ENCODE measurements at places on chromosomes 3 and 15. TPM values are rescaled to one million over a fixed set of nuclear protein-coding genes. Genes with fewer than 3 reads are reported as not detected.

- DNase-seq: no peak
These were observed 28.6 kb downstream of the MAP2K1 start for GRCh38 chr15:66415360-66415759.

TPRG1 gene
- total RNA-seq: 2.4 TPM

- no peak for DNase-seq
These were observed 298.1 kb upstream of the THBS1 start for GRCh38 chr15:39282663-39283208.

GRCh38 chr15:89656116-89656815 is 999 bp upstream of the KIF7 start:
- no peak for DNase-seq

MESP1 gene
- 1.3 TPM for total RNA-seq

DNA sequence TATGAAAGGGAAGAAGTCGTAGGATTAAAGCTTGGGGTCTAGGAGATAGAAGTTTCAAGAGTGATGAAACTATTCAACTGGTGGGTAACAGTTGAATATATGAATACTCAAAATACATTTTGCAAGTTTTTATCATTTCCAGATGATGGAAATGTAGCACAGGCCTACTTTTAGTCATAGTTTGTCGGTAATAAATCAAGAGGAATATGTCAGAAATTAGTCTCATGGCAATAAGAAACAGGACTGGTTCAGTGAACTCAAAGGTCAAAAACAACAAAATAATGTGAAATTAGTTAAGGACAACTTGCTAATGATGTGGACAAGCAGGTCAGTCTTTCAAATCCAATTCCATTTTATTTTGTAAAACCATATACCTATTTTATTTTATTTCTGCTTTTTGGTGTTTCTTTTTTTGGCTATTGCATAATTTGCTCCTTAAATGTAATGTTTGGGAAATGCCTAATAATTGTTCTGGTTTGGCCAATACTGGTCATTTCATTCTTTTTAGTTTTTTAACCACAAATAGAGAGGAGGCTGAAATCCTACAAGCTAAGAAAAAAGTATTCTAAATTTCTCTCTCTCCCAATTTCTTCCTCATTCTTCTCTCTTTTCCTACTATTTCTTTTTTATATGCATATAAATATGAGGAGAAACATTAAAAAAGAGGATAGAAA is 195.2 kb upstream of the ARHGEF26 start:
- DNase-seq: no peak

- no peak for DNase-seq
These were observed 35.4 kb downstream of the SAXO2 start for GRCh38 chr15:82298032-82298431.

- DNase-seq: no peak
These were observed 10.9 kb downstream of the ATG7 start for GRCh38 chr3:11283139-11283475.

TMPRSS7 gene
- total RNA-seq: not detected

DNA sequence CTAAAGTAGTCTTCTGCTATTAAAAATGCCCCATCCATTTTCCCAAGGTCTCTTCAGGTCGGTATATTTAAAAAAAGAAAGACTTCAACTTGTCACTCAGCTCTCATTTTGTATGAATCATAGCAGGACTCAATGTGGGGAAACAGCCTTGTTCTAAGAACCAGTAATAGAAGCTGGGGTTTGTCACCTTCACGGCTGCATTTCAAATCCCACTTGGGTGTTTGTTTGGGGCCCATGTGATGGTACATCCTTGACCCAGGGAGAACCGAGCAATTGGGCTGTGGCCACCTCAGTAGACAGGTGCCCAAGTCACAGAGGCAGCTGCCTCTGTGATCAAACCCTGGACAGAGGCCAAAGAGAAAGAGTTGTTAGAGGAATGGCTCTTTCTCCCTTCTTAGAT is 70.3 kb upstream of the ARL8B start:
- no peak for DNase-seq

DNA sequence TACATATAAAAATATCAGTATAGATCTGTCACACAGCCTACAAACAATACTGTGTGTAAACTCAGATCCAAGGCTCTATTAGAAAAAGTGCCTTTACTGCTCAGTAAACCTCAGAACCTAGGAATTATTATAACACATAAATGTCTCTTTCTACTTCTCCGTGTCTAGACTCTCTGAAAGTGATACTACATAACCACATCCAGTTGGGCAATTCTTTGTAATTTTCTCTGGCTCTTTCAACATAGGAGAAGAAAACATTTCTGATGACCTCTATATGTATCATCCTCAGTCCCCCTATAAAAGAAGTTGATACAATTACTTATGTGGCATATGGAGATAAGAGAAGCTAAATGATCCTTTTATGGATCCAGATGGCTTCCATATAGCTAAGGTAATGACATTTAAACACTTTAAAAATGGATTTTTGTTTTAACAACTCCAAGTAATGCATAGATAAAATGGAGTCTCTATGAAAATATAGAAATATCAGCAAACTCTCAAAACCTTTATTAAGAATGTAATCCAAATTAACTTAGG is 104.5 kb downstream of the LSAMP start:
- DNase-seq: no peak

GRCh38 chr15:72141171-72142084 is 23.2 kb downstream of the SENP8 start:
- no peak for DNase-seq

ECE2 gene
- 0.20 TPM for total RNA-seq

DNA sequence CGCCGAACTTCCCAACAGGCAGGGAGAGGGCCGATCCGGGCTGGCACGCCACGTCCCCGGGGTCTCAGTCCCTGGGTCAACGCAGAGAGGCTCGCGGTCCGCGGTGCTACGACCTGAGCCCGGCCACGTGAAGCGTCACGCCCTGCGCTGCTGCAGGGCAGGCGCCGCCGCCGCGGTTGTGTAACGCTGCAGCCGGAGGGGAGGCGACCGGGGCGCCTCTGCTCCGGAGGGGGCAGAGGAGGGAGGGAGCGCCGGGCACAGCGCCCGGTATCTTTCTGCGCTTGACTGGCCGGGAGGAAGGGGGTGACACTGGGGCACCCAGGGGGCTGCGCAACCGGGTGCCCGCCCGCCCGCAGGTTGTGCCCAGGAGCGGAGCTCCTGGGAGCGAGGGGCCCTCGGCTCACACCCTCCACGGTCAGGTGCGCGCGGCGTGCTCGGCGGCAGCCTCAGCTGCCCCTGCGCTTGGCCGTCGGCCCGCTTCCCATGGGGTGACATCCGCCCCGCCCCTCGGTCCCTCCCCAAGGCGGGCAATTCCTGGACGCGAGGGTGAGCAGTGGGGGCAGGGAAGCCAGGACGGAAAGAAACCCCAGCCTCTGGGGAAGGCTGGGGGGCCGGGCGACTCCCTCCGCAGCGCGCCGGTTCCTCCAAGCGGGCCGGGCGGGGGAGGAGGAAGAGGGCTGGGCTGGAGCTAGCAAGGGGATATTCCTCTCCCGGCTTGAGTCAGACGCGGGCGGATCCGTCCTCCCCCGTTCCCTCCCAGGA is 852 bp upstream of the BHLHE40 start:
- peak; percentile 96 for DNase-seq

DNA sequence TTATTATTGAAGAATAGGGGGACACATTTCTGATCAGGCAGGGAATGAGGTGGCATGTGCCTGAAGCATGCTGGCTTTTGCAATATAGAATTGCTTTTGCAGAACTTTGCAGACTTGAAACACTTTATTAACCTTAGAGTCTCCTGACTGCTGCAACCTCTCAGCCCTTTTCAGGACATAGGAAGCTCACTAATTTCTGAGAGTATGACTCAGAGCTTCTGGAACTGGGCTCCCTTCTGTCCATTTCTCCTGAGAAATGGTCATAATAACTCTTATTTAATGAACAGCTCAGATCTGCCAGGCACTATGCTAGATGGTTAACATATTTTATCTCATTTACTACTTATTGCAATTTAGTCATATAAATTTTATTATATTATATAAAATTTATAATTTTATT is 38.6 kb upstream of the DGKG start:
- no peak for DNase-seq

- DNase-seq: no peak
These were observed 32.5 kb downstream of the CHST2 start for GRCh38 chr3:143152043-143152442.

GRCh38 chr3:50509715-50510114 is 6.3 kb upstream of the CACNA2D2 start:
- no peak for DNase-seq

DNA sequence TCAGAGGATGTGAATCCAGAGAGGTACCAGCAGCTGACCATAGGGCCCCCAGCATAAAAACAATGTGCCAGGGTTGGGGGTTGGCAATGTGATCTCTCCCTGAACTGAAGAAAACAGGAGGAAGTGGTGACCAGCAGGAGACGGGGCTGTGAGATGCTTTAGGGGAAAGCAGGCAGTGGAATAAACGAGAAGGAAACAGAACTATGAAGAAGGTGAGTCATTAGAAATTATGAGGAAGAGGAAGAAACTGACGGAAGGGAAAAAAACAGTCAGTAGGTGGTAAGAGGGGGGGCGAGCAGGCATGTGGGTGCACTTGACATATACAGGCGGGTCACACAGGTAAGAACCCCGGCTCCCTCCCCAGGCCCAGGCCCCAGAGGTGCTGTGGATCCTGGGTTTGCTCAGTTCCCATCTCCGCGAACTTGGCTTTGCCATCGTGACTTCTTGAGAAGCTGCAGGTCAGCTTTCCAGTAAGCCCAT is 42.2 kb upstream of the B3GNT5 start:
- DNase-seq: no peak

UROC1 gene
- not detected for total RNA-seq

DNA sequence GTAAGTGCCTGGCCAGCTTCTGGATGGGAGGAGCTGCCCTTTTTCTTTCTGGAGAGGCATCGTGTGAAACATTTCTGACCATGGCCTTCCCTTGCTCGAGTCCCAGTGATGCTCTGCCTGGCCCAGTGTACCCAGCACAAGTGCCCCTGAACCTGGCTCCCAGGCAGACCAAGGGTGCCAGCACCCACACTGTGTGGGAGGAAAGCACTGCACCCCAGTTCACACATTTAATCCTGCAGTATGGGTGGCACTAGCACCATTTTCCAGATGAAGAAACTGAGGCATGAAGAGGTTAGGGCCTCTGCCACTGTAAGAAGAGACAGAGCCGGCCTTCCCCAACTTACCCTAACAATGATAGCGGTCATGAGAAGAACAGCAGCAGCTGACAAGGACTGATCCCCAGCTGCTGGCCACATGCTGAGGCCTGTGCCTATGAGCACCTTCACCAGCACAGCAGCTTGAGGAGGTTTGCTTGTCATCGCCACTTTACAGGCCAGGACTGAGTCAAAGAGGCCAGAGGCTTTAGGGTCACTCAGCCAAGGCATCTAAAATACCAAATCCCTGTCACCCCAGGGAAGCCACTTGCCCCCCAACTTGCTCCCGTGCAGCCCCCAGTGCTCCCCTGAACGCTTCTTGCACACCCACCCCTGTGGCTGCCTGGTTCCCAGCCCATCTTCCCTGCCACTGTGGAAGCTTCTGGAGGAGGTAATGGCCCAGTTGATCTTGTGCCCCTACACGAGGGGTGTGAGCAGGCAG is 15.0 kb downstream of the PRR23E start:
- DNase-seq: no peak

DNA sequence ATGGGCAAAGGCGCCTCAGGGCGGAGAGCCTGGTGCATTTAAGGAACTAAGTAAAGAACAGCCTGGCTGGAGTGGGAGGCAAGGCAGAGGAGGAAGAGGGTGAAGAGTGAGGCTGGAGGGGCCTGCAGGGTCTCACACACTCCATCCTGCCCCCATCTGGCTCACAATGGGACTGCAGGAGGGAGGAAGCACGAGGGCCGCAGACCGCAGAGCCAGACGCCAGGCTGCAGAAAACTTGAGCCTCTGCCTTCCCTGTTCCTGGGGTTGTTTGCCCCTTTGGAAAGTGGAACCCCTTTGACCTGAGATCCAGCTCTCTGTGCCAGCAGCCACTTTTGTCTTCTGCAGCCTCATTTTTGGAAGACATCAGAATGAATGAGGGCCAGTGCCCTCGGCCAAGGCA is 138.0 kb downstream of the SRGAP3 start:
- DNase-seq: no peak

DNA sequence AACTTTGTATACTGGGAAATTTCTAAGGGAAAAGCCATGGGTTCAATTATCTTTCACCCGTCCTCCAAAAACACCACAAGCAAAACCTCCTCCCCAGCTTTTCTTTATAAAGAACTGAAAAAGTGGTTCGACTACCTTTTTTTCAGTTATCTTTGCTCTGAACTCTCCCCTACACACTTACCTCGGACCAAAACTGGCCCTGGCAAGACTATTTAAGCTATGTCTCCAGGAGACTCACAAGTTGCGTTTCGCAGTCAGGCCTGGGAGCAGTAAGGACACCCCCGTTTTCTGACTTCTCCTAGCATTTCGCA is 645 bp downstream of the COPS2 start:
- DNase-seq: no peak

- no peak for DNase-seq
These were observed 28.9 kb downstream of the HES1 start for GRCh38 chr3:194164861-194165260.

GRCh38 chr15:101424984-101425383 is 64.5 kb downstream of the PCSK6 start:
- no peak for DNase-seq

DNA sequence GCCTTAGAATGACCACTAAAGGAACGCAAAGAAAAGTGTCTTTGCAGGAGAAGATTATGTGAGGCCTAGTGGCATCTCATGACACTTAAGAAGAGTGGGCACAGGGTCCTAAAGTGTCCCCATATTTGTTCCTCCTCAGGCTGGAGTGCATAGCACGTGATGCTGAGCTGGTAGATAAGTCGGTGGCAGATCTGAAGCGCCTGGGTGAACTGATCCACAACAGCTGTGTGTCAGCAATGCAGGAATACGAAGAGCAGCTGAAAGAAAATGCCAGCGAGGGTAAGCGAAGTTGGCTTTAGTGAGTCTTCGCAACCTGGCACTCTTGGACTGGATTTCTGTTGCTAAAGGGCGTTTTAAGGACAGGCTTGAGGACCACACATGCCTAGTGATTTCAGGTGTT is 92.6 kb downstream of the CHD2 start:
- no peak for DNase-seq

DNA sequence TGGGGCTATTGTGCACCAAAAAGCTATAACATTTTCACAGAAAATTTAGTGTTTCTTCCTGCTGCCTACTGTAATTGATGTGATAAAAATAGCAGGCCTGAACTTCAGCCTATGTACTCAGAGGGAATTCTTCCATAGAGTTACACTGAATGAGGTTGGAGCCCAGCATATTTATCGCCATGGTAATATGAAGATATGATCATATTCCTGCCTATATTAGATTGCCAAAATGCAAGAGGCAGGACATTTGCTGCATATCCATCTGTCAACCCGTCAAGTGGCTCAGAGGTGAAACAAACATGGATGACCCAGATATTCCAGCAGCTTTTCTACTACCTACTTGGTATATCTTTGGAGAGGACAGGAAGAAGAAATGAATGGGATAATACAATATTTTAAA is 1150.6 kb downstream of the TBL1XR1 start:
- no peak for DNase-seq

HIGD2B gene
- total RNA-seq: not detected

DNA sequence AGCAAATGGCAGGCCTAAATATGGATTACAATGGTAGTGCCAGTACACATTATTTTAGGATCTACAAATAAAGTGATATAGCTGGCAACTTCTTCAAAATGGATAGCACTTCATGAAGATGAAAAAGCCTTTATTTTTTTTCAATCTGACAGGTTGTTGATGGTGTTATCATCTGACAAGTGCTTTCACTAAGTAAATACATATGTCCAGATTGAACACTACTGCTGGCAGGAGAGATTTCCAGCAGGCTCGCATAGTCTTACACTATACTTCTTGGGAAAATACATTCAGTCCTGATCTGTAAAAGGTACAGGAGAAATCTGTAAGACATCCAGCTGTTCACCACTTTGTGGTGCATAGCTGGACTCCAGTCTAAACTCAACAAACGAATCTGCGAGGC is 50.9 kb upstream of the ALCAM start:
- DNase-seq: no peak

All from heart right ventricle (tissue), 16 donors.